CD4-positive, alpha-beta T cell treated with Interferon gamma for 1 hour (primary cell): ENCODE measurements at places on chromosomes 2 and 18.

- DNase-seq, result no peak
These were observed 372.7 kb downstream of the FBXO15 start for GRCh38 chr18:73774811-73775509.

DNA sequence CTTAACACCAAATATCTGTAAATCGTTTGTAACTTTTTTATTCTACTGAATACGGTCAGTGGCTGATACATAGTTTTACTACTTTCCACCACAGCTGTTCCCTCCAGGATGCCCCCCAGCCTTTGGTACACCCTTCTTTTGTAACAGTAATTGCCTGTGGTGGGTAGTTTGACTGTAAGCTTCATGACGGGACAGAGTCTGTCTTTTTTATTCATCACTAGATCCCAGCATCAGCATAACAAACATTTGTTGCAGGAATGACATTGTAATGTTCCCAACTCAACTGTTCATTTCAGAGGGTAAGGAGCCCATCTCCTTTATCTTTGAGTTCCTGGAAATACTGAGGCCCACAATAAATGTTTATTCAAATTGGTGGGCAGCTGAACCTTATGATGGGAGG, 67.5 kb downstream of the MBOAT2 start:
- no peak for DNase-seq

GRCh38 chr18:8448130-8448529, 161.1 kb upstream of the RAB12 start:
- no peak for DNase-seq

DNA sequence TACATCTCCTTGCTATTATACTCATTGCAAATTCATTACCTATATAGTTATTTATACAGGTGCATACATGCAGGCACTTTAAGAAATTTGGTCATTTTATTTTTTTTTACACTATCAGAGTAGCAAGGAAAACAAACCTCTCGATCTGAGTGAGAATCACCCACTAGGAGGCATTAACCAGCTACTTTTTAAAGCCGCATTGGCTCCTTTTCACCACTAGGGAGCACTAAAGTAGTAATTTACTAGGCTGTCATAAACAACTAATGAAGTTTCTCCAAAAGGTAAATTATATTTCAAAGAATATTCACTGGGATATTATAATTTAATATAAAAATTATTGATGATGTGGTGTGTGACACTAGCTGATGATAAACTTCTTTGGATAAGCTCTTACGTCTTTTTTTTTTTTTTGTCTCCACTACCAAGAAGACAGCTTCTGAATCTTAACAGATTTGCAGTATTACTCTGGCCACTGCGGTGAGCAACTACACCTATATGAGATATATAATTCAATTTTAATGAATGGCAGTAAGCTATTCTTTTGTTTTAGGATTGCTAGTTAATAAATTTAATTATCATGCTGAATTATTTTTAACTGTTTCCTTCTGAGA, 101.9 kb downstream of the NOL4 start:
- no peak for DNase-seq

- DNase-seq, result peak; percentile 15
These were observed 23.7 kb upstream of the MYO5B start for GRCh38 chr18:50218432-50219197.

DNA sequence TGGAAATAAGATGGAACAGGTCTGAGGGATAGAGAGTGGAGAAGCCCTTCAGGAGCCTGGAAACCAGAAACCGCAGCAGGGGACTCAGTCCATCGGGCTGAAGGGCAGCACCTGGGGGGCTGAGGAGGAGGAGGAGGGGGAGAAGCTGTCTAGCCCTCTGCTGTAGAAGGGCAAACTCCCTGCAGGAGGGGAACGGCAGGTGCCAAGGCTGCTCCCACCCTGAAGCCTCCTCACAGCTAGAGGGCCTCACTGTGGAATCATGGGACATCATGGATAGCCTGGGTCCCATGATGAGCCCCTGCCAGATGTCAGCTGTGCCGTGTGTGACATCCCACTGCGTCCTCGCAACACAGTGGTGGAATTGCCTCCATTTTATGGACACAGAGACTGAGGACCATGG, 435 bp downstream of the MYO7B start:
- no peak for DNase-seq

DNA sequence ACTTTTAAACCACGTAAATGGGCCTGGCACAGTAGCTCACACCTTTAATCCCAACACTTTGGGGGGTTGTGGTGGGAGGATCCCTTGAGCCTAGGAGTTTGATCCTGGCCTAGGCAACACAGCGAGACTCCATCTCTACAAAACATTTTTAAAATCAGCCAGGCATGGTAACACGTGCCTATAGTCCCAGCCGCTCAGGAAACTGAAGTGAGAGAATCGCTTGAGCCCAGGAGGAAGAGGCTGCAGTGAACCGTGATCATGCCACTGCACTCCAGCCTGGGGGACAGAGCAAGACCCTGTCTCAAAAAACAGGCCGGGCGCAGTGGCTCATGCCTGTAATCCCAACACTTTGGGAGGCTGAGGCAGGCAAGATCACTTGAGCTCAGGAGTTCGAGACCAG, 12.2 kb downstream of the ROCK1 start:
- DNase-seq, result no peak

DNA sequence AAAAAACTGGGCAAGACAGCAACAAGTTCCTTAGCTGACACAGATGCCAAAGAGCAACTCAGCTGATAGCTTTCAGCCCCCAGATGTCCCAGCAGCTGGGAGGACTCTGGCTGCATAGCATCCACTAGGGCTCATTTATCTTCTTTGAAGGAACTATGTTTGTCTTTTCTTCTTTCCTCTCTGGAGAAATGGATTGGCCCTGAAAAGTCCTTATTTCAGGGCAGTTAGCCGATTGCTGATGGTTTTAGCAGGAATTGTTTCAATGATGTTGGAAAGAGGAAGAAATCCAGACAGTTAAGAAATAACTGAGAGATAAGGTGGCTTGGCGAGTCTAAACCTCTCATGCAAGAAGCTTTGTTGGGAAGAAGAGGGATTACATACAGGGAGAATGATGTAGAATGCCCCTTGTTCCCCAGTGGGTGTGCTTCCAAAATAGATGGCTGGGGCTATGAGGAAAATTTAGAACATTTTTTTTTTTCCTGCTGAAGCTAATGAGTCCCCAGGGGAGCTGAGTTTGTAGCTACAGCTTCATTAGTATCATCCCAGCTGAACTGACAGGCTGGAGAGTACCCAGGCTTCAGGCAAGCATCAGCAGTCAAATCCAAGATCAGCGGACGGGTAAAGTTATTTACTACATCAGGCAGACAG, 33.6 kb upstream of the SERPINE2 start:
- DNase-seq, result no peak

- no peak for DNase-seq
These were observed 23.5 kb upstream of the TMEM178A start for GRCh38 chr2:39642051-39642718.

- DNase-seq, result no peak
These were observed 117.2 kb downstream of the CTNNA2 start for GRCh38 chr2:79630060-79630459.

- DNase-seq, result no peak
These were observed 110.3 kb downstream of the SMAD7 start for GRCh38 chr18:48840491-48840877.

- DNase-seq, result no peak
These were observed 2.5 kb downstream of the HTRA2 start for GRCh38 chr2:74532222-74532621.

- DNase-seq, result no peak
These were observed 6.5 kb downstream of the SLC66A3 start for GRCh38 chr2:11161747-11162146.

DNA sequence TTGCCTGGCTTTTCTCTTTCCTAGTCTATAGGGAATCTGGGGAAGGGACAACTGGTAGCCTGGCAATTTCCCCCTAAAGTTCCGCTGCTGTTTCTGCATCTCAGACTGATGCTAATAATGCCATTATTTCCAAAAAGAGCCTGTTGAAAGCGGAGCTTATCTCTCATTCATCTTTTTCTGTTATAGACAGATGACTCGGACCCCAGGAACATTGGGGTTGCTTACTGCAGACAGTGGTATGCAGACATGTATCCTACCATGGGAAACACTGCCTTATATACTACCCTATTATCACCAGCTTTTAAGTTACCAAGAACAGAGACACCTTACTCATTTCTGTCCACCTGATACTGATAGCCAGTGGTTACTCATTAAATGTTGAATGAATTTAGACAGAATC, 15.3 kb downstream of the ETAA1 start:
- DNase-seq, result no peak

DNA sequence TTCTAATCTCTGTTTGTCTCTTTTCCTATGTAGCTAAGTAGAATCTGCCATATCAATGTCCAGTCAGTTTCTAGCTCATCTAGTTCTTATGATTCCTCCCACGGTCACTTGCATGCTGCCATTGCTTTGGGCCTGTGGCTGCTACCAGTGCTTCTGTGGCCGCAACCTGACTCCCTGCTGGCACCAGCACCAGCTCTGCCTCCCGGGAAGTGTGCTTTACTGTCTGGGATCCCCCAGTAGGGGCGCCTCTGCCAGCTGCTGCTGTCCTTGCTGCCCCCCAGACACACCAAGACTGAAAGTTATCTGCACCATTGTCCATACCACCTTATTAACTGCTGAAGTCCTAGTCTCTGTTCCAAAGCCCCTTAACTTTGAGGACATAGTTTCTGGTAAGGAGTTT, 56.3 kb downstream of the RAPGEF4 start:
- no peak for DNase-seq

GRCh38 chr2:27194538-27195354, 17.1 kb upstream of the ATRAID start:
- DNase-seq, result no peak

DNA sequence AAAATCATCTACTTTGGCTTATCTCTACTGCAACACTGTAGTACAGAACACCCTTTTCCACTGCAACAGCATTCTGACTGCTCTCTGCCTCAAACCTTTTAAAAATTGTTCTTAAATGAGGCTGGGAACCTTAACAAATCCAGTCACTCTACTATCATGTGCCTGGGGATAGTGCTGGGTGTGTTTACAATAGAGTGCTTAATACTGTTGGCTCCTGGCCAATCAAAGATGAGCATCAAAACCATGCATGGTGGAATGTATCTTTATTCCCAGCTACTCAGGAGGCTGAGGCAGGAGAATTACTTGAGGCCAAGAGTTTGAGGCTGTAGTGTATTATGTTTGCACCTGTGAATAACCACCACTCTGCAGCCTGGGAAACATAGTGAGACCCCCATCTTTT, 7.4 kb downstream of the ANKAR start:
- DNase-seq, result no peak

- no peak for DNase-seq
These were observed 84.9 kb downstream of the MRO start for GRCh38 chr18:50734886-50735285.

DNA sequence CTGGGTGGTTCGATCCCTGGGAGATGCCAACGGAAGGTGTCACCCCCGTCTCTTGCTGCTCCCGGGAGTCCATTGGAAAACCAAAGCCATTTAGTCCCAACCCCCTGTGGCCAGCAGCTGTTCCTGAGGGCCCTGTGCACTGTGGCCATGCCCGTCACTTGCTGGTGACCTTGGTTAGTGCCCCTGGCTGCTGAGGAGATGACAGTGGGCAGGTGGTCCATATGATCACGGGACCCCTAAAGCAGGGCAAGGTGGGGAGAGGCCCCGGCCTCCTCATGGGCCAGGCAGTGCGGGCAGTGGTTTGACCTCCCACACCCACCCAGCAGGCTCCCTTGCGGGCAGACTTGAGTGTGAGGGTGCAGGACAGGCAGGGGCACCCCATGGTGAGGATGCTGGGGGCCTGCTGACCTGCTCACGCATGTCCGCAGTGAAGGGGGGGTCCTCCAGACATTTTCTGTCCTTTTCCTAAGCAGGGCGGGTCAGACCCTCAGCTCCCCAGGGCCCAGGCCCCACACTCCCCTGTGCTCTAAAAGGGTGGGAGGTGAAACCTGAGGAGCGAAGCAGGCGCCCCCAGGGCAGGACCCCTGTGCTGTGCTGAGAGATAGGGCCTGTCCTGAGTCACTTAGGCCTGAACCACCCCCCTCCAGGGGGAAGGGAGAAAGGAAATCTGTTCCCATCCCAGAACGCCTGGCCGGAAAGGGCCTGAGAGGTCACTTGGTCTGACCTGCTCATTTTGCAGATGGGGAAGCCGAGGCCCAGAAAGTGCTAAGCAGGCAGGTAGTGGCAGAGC, 6.8 kb downstream of the ITM2C start:
- no peak for DNase-seq

DNA sequence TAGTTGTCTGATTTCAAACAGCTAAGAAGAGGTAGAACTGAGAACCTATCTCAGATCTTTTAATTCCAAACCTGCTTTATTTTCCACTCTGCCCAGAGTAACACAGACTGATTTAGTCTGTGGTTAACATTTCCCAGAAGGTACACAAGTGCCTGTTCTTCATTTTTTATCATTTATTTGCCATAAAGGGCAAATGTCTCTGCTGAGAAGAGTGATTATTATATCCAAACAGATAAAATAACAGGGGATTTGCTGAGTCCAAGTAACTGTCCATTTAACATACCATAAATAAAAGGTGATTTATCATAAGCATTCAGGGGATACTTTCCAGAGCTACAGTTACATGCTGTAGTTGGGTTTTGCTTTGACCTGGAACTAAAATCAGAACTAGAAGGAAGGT, 617.7 kb downstream of the MBD2 start:
- DNase-seq, result no peak
